Activated naive CD4-positive, alpha-beta T cell treated with anti-CD3 and anti-CD28 coated beads for 36 hours (primary cell): ENCODE measurements at places on chromosomes 2 and 18.

GRCh38 chr2:154228566-154229280, 357.0 kb downstream of the GALNT13 start:
- no peak for DNase-seq

DNA sequence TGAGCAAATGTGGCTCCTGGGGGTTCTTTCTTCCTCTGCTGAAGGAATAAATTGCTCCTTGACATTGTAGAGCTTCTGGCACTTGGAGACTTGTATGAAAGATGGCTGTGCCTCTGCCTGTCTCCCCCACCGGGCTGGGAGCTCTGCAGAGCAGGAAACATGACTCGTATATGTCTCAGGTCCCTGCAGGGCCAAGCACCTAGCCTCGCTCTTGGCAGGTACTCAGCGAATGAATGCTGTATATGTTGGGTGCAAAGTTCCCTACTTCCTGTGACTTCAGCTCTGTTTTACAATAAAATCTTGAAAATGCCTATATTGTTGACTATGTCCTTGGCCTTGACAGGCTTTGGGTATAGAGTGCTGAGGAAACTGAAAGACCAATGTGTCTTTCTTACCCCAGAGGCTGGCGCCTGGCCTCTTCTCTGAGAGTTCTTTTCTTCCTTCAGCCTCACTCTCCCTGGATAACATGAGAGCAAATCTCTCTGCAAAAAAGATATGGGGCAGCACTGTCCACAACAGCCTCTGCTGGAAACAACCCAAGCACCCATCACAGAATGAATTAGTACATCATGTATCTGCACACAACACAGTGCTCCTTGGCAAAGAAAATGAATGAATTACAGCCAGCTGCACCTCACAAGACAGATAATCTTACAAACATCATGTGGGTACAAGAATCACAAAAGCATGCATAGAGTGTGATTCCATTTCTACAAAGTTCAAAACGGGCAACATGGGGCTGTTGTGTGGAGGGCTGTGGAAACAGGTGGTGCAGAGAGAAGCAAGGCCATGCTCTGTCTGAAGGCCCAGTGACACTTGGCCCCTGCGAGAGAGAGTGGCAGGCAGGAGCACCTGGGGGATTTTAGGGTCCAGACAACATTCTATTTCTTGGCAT, 6.6 kb downstream of the IL1RN start:
- peak; percentile 56 for DNase-seq

GRCh38 chr2:214587442-214587841, 176.6 kb downstream of the VWC2L start:
- no peak for DNase-seq

- no peak for DNase-seq
Measured at GRCh38 chr18:46315161-46315560, 211.0 kb downstream of the HAUS1 start.

GRCh38 chr2:216621292-216621691, 11.9 kb upstream of the IGFBP2 start:
- no peak for DNase-seq

GRCh38 chr2:118642501-118642900, 204.9 kb downstream of the EN1 start:
- no peak for DNase-seq

- no peak for DNase-seq
Measured at GRCh38 chr2:207847807-207848544, 78.3 kb upstream of the FZD5 start.

- no peak for DNase-seq
Measured at GRCh38 chr2:235496239-235496621, 2.4 kb downstream of the AGAP1 start.

- DNase-seq: no peak
Measured at GRCh38 chr18:47557160-47557559, 305.7 kb upstream of the SKOR2 start.
